Glutamatergic neuron (in vitro differentiated cells): ENCODE measurements at places on chromosomes 3 and 15. TPM values are rescaled to one million over a fixed set of nuclear protein-coding genes. Genes with fewer than 3 reads are reported as not detected.
A peak's percentile ranks its signal among the peaks of the same experiment; 100 is the strongest.

DNA sequence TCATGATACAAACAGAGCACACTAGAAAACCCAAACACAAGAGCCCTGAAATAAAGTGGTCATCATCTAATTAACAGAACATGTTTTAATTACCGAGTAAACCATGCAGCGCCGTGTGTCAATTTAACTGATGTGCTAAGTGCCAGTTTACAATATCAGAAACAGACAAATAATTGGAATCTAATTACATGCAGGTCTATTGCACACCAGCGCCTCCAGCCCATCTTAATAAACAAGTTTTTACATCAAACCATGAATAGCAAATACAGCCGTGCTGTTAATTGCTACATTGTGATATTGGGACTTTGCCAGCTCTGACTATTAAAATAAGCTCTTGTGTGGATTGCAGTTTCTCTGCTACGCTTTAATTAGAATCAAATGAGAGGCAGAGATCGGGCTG, 510.2 kb upstream of the MDFIC2 start:
- DNase-seq = no peak

- no peak for DNase-seq
Measured at GRCh38 chr3:182879031-182879611, 85.8 kb downstream of the ATP11B start.

GRCh38 chr3:196688349-196688748, 23.7 kb downstream of the CEP19 start:
- DNase-seq = no peak

- DNase-seq = no peak
Measured at GRCh38 chr3:135917076-135917475, 48.5 kb upstream of the PPP2R3A start.

GRCh38 chr15:65056868-65057548, 10.8 kb downstream of the RASL12 start:
- DNase-seq = no peak

- no peak for DNase-seq
Measured at GRCh38 chr3:52880474-52880873, 16.9 kb downstream of the STIMATE start.

DNA sequence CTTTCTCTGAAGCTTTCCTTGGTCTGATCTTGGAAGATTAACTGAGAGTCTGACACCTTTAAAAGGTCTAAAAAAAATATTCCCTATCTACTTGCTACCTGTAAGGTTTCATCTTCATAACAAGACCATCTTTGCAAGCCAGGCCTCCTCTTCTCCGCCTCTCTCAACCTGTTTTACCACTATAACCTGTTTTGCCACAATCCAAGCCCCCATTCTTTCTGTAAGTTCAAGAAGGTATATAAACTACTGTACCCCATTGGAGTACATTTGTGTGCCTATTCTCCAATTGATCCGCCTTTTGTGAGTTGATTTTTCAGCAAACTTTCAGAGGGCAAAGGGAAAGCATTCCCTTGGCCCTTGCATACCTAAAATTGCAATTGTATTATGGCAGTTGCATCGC, 319.3 kb upstream of the NECTIN3 start:
- no peak for DNase-seq

- no peak for DNase-seq
Measured at GRCh38 chr3:114364806-114365654, 71.2 kb downstream of the TIGIT start.

DNA sequence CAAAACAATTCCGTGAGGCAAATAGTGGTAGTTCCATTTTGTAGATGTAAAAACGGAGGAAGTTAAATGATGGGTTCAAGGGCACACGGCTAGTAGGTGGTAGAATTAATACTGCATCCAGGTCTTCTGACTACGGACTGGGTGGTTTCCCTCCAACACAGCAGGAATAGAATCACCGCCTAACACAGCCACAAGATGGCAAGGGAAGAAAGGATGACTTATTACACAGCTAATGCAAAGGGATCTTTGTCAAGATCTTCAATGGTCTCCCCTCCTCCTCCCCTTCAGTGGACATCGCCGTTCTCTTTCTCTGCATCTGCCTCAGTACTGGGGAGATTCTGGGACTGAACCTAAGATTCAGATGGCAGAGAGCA, 524 bp upstream of the TOPBP1 start:
- no peak for DNase-seq

GRCh38 chr3:128052595-128053351, 536 bp downstream of the SEC61A1 start:
- peak; percentile 36 for DNase-seq

- no peak for DNase-seq
Measured at GRCh38 chr3:152459118-152459515, 190.4 kb downstream of the MBNL1 start.

DNA sequence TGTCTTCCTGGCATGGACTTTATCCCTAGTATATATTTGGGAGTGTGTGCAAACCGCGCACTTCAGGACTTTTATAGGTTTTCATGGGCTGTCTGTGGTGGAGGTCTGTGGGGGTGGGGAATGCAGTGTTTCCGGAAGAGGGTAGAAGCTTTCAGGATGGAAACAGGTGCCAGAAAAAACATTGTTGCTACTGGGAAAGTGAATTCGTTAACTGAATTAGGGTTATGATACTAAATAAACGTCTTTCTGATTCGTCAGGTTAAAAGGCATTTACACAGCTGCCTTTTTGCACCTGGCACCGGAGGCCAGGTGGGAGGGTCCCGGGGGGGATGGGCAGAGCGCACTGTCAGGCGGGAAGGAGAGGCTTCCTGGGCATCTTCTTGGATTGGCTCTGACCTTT, 62.1 kb downstream of the SLCO3A1 start:
- no peak for DNase-seq

- no peak for DNase-seq
Measured at GRCh38 chr3:176651622-176652021, 545.7 kb downstream of the TBL1XR1 start.

DNA sequence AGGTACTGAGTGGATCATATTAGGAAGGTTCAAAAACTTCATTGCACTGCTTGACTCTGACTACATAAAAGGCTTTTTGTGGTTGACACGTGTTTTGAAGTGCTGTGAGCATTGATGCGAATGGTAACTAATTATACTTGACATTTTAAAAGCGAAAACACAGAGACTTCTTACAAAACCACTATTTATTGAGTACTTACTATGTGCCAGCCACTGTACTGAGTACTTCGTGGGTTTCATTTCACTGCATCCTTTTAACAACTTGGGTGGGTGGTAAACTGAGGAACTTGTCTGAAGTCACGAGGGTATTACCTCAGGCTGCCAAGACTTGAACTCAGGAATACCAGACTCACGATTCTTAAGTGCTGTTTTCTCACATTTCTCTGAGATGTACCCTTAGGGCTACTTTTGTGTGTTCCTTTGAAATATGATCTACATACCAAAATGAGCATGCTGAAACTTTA, 45.3 kb upstream of the PPP4R2 start:
- DNase-seq = no peak

DNA sequence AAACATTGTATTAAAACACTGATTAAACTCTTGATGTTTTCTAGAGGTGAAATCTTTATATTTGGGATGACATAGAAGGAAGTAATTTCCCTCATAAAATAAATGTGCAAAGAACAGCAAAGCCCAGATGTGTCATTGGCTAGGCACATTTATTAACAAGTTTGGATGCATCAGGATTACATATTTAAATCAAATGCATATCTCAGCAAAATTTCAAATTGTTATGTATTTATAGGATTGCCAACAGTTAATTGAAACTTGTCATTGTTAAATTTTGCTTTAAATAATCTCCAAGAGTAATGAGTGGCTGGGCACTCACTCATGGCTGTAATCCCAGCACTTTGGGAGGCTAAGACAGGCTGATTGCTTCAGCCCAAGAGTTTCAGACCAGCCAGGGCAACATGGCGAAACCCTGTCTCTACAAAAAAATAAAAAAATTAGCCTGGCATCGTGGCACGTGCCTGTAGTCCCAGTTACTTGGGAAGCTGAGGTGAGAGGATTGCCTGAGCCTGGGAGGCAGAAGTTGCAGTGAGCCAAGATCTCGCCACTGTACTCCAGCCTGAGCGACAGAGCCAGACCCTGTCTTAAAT, 28.2 kb downstream of the ARIH1 start:
- no peak for DNase-seq

GRCh38 chr3:155605571-155605970, 139.3 kb downstream of the PLCH1 start:
- DNase-seq = no peak

DNA sequence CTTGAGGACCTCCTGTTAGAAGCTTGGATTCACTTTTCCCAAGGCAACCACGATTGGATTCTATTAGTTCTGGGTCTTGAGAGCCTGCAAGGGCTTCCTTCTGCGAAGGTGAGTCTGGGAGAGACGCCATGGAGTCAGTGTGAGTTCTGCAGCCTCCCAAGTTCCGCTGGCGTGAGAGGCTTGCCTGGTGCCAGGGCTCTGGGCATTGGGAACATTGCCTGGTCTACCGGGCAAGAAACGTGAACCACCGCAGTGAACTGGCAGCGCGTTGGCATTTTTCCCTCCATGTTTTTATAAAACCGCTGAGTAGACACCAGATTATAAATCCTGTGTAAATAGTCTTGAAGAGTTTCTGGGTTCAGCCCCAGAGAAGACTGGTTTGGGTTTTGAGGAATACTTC, 160.9 kb downstream of the IGF1R start:
- no peak for DNase-seq

- no peak for DNase-seq
Measured at GRCh38 chr3:178152988-178153387, 383.2 kb upstream of the KCNMB2 start.

DNA sequence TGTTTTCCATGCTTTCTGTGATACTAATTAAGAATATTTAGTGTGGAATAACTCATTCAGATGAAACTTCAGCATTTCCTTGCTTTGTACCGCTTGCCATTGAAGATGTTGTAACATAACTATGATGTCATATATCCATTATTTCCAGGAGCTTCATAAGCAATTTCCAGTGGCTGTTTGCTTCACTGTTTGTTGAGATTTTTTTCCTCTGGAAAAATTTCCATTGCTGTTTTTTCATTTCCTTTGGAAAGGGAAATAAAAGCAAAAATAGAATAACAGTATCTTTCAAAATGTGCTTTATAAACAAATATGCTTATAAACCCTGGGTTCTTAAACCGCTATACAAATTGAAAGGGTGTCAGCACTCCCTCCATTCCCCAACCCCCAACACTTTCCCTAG, 319.6 kb upstream of the SEMA6D start:
- DNase-seq = no peak

DNA sequence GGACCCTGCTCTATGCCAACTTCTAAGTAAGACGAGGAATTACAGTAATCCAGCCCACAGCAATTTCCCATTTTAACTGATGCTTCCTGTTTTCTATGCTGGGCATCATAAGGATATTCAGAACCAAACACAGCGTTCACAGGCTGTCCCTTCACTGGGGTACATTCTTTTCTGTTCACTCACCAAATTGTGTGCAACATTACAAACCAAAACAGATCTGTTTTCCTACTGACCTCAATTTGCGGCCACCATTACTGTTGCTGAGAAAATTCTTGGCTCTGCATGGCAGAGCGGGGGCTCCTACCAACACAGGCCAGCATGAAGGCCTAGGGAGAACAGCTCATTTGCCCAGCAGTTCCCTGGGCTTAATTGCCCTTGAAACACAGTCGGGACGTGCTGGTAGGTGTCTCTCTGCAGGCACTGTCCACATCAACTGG, 76.5 kb downstream of the MYO1E start:
- DNase-seq = no peak

GRCh38 chr3:177753451-177754155, 556.3 kb upstream of the TBL1XR1 start:
- DNase-seq = no peak

SLC27A2 gene
- total RNA-seq = not detected

ZNF501 gene
- 6.2 TPM for total RNA-seq

RGMA gene
- total RNA-seq = 56.6 TPM

IL16 gene
- total RNA-seq = 0.27 TPM

HLTF gene
- 45.1 TPM for total RNA-seq

FOXB1 gene
- not detected for total RNA-seq

CCK gene
- not detected for total RNA-seq

SPTBN5 gene
- total RNA-seq = 0.32 TPM

MYO1E gene
- 7.9 TPM for total RNA-seq

LOXL1 gene
- 163 TPM for total RNA-seq

TP63 gene
- total RNA-seq = not detected
